ENCODE measurements at places on chromosomes 4 and X.

DNA sequence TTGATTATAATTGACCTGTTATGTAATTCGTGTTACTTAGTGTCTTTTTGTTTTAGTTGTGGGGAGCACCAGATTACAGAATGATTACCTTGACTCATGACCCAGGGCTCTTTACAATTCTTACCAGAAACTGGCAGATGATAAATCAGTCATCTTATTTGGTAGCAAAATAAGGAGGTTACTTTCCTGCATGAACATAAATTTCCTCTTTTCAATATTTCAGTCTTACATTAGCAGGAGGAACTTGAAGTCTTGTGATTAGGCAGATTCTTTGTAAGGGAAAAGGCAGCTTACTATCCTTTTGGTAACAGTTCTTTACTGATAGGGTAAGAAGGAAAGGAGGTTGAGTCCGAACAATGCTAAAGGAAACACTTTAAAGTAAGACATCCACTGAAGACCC is 26.0 kb upstream of the SLC25A5 start:
- no peak for DNase-seq

- DNase-seq: no peak
Measured at GRCh38 chr4:117786566-117786965, 247.7 kb upstream of the NDST3 start.

- DNase-seq: no peak
Measured at GRCh38 chr4:169270810-169271691, at the start of gene SH3RF1. Gene SH3RF1, minus strand, starts transcription at chr4:169270956. Its CDS starts 1,744 bp downstream, at chr4:169269212.

DNA sequence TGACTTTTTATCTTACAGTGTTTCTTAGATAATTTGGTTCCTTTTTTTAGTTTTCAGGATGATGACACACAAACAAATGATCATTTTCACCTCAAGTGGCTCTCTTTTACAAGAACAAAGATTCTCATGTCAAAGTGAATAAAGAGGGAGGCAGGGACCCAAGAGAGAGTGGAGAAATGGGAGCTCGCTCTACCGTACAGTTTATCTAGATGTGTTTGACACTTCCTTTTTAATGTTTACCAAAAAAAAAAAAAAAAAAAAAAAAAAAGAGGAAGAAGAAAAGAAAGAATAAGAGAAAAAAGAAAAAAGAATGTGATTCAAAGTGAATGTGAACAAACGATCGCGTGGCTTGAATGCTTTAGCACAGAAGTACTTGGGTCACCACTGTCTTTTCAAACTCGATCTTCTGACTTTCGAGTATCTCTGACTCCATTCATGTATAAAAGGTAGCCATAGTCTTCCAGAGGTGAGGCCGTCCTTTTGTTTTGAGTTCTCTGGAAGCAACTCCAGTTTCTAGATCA is 75.6 kb upstream of the GRXCR1 start:
- no peak for DNase-seq

- no peak for DNase-seq
Measured at GRCh38 chrX:40943093-40943641, 142.1 kb upstream of the USP9X start.

- no peak for DNase-seq
Measured at GRCh38 chrX:70452143-70452733, 7.6 kb downstream of the DLG3 start.

DNA sequence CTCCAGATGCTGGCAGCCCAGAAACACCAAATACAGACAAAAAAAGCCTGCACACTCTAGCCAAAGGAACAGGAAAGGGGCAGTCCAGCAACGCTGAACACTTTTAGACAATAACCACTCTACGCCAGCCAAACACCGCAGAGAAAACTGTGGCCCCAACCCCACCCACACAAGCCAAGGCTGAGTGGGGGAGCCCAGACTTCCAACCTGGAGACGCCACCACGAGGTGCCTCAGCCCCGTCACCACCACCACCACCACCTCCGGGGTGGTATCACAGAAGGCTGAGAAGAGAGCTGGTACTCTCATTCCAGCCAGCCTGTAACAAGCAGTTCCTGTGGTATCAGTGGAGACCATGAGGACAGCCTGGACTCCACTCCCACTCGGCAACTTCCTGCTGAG is 22.8 kb downstream of the MEPE start:
- no peak for DNase-seq

- no peak for DNase-seq
Measured at GRCh38 chr4:67546971-67547370, 1.7 kb upstream of the CENPC start.

DNA sequence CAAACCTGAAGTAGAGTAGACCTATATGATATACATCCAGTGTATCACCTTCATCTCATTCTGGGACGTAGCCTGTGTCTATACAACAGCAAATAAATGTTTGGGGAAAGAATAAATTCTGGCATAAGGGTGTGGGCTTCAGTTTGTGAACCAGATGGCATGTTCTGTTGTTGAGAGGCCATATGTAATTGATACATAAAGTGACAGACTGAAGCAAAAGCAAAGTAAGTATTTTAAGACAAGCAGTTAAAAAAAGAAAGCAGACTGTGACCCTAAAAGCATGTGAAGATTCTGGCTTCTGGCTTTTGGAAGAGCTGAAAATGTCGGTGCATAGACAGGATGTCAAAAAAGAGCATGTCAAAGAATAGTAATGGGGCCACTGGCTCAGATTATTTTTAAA is 22.9 kb downstream of the MID2 start:
- DNase-seq: no peak

Measured in activated CD8-positive, alpha-beta memory T cell treated with anti-CD3 and anti-CD28 coated beads for 1 hour (primary cell).